Glutamatergic neuron (in vitro differentiated cells): ENCODE measurements at places on chromosomes 1 and 21.

DNA sequence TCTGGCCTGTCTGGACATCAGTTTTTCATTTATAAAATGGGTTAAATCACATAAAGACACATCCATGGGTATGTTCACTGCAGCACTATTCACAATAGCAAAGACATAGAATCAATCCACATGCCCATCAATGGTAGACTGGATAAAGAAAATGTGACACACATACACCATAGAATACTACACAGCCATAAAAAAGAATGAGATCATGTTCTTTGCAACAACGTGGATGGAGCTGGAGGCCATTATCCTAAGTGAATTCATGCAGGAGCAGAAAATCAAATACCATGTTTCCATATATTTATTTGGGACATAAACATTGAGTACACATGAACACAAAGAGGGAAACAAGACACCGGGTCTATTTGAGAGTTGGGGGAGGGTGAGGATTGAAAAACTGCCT lies 28.1 kb downstream of the ZBTB8OS start:
- no peaks in the 10 kb centered on the region for H3K36me3 ChIP-seq
- H3K4me1 ChIP-seq = no peaks in the 10 kb centered on the region
- H3K27ac ChIP-seq = no peak overlapping the region
- no peak for DNase-seq

DNA sequence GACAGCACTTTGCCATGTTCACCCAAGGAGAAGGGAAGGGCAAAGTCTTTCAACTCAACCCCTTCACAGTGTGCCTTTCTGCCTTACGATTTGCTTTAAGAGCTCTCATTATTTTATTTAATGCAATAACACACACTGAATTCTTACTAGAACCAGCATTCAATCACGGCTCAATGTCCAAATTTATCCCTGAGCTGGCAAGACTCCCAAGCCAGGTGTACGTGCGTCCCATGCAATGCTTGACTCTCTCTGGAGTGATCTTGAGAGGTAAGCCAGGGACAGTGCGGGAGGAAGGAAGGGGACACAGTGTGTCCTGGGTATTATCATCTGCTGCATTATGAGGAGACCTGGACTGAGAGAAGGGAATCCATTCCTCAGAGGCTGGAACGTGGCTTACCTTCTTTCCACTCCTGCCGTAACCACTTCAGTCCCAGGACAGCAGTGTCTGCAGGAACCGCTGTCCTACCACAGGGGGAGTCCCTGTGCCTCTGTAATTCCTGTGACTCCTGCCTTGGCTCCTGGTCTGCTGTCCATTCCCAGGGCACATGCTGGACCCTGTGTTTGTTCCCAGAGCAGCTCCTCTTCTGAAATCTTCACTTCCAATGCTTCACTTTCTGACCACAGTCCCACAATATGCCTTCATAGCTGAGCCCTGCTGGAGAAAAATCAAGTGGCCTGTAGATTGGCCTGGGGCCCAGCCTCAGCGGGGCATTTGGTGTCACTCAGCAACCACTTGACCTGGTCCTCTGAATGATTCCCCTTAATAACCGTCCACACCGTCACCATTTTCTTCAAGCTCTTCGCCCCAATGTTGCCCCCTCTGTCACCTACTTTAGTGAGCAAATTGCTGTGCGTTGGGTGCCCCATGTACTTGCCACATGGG lies 28.6 kb upstream of the STUM start:
- H3K4me1 ChIP-seq = peaks cover 3% of the 10 kb centered on the region
- H3K27me3 ChIP-seq = peaks cover 7% of the 10 kb centered on the region
- no peak overlapping the region for H3K27ac ChIP-seq

- H3K4me3 ChIP-seq = no peak within 1 kb of the TSS
- H3K4me1 ChIP-seq = peaks cover 5% of the 10 kb centered on the region
- no peak within 1 kb of the TSS for H3K27ac ChIP-seq
- peaks cover 6% of the 10 kb centered on the region for H3K36me3 ChIP-seq
These were observed at the start of gene CHI3L1 for GRCh38 chr1:203186446-203187303. Gene CHI3L1 (minus strand): TSS chr1:203186704. CDS start chr1:203186623, 81 bp downstream.

GRCh38 chr1:178052650-178053461 lies 41.0 kb upstream of the RASAL2 start:
- H3K4me1 ChIP-seq = no peaks in the 10 kb centered on the region
- DNase-seq = no peak
- H3K27me3 ChIP-seq = no peaks in the 10 kb centered on the region
- H3K36me3 ChIP-seq = no peaks in the 10 kb centered on the region
- no peak overlapping the region for H3K4me3 ChIP-seq

GRCh38 chr21:31961027-31961426 lies 88.2 kb downstream of the HUNK start:
- peaks cover 19% of the 10 kb centered on the region for H3K36me3 ChIP-seq
- DNase-seq = no peak
- H3K27ac ChIP-seq = no peak overlapping the region
- H3K4me1 ChIP-seq = no peaks in the 10 kb centered on the region
- H3K27me3 ChIP-seq = peaks cover 3% of the 10 kb centered on the region

DNA sequence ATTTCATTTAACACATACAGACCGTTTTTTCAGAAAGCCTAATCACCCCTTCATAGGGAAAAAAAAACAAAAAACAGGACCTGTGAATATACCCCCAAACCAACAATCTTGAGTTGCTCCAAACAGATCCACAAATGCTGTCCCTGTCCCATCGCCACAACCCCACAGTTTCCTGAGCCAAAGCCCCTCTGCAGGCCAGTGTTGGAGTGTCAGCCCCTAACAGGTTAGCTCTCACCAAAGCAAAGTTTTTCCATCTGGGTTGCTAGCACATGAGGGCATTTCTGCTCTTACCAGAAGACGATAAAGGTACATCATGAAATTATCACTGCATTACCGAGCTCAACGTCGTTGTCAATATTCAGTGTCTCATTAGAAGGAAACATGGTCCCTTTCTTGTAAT lies 40.8 kb downstream of the MCOLN2 start:
- no peaks in the 10 kb centered on the region for H3K36me3 ChIP-seq
- H3K4me1 ChIP-seq = no peaks in the 10 kb centered on the region
- no peak for DNase-seq
- no peaks in the 10 kb centered on the region for H3K27me3 ChIP-seq
- H3K27ac ChIP-seq = no peak overlapping the region
- no peak overlapping the region for H3K4me3 ChIP-seq
